ENCODE measurements at places on chromosomes 11 and 22. TPM values are rescaled to one million over a fixed set of nuclear protein-coding genes. Genes with fewer than 3 reads are reported as not detected.

The C11orf87 gene
- total RNA-seq, result 0.03 TPM

The TUB gene
- total RNA-seq, result 5.7 TPM

The RAB3IL1 gene
- 14.3 TPM for total RNA-seq

The CCDC73 gene
- total RNA-seq, result 0.05 TPM

The CSTF3 gene
- 26.0 TPM for total RNA-seq

The P4HA3 gene
- total RNA-seq, result 51.0 TPM

The RIBC2 gene
- 3.2 TPM for total RNA-seq

The PHLDA2 gene
- total RNA-seq, result 156 TPM

The FAM181B gene
- total RNA-seq, result 0.05 TPM

The ARRB1 gene
- 3.4 TPM for total RNA-seq

The ENTHD1 gene
- total RNA-seq, result not detected

The MYBPC3 gene
- total RNA-seq, result not detected

The SLC5A1 gene
- not detected for total RNA-seq

The SMTNL1 gene
- total RNA-seq, result not detected

The PLAAT2 gene
- not detected for total RNA-seq

The CPSF7 gene
- 73.7 TPM for total RNA-seq

The DEPDC7 gene
- total RNA-seq, result 7.9 TPM

The C1QTNF6 gene
- total RNA-seq, result 7.9 TPM

The MPPED2 gene
- not detected for total RNA-seq

The GRAMD1B gene
- total RNA-seq, result 31.6 TPM

The F2 gene
- total RNA-seq, result 2.1 TPM

The C22orf31 gene
- not detected for total RNA-seq

The RHOG gene
- 110 TPM for total RNA-seq

The CARD10 gene
- total RNA-seq, result 38.9 TPM

The FOLR2 gene
- not detected for total RNA-seq

All from A549 treated with CpdA at 1 μM for 4 hours (cell line).